Muscle of arm (tissue), 14 donors: ENCODE measurements at places on chromosomes 12 and 14. TPM values are rescaled to one million over a fixed set of nuclear protein-coding genes. Genes with fewer than 3 reads are reported as not detected.

DNA sequence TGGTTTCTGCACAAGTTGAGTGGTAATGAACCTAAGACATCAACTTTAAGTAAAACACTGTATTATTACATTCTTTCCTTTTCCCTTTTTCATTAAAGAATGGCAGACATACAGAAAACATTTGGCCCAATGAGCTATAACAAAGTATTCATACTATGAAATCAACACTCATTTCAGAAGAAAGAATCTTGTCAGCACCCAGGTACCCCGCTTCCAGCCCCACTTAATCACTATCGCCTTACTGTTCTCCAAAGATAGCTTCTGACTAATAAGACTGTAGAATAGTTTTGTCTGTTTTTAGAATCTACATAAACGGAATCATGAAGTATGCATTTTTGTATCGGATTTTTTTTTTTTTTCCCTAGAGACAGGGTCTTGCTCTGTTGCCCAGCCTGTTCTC is 9.5 kb downstream of the CNTN1 start:
- DNase-seq, result no peak

The NRL gene
- 0.82 TPM for polyA plus RNA-seq

The KLRF1 gene
- 0.42 TPM for polyA plus RNA-seq

DNA sequence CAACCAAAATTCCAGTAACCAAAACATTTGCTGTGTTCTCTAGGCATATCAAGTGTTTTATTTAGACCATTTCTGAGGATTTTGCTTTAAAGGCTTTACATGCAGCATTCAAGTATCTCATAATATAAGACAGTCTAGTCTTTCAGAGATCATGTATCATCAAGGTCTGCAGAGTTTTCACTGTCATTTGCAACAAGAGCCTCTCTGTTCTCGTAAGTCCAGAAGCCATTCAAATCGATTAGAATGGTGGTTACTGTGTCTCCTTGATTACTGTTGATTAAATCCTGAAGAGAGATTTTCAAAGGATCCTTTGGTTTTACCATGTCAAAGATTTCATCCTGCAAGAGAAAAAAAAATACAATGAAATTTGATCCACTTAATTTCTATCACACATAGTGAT is 36.3 kb downstream of the PPP2R3C start:
- no peak for DNase-seq

The KLHDC1 gene
- polyA plus RNA-seq, result 4.8 TPM
